CD4-positive, alpha-beta T cell treated with Interleukin-10 for 1 hour (primary cell): ENCODE measurements at places on chromosomes 3 and 15.
A peak's percentile ranks its signal among the peaks of the same experiment; 100 is the strongest.

DNA sequence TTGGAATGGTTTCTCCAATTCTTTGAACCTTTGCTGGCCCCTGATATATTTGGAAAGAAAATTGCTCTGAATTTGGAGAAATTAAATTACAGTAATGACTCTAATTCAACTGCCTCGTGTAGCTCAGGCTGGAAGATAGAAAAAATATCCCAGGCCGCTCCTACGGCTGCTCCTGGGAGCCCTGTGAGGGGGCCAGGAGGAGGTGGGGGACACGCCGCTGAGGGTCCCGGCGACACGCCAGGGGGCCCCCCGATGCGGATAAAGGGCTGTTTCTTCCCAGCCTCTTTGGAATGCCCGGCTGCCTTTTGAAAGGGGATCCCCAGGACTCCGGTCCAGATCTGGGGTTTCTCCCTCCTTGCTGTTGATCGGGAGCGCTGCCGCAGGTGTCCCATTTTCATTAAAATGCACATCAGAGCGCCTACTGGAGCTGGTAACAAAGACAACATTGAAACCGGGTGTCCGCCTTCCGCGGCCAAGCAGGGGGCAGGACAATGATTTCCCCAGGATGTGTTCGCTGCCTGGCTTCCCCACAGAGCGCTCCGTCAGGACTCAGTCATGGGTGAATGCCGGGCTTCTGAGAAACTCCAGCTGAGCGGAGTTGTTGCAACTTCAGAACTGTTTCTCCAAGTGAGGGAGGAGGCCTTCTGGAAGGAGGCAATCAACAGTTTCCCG, 200.1 kb upstream of the KBTBD8 start:
- no peak for DNase-seq

DNA sequence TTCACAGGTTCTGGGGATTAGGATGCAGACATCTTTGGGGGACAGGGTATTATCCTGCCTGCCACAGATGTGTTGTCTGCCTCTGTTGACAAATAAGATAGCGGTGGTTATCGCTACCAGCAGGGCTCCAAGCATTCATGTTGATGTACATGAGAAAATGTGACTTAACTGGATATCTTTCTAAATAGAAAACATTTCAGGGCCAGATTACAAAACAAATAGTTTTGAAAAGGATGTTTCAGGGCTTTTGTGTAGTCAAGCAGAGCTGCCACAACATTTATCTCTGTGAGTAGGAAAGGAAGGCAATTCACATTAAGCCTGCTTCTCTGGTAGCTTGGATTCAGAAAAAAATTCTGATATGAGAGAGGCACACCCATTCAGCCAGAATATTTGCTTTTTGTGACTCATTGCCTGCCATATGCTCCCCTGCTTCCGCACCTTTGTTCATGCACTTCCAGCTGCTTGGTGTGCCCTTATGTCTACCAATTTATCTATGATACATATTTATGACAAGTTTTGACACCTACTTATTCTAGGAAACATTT, 22.8 kb downstream of the PLS1 start:
- DNase-seq, result no peak

GRCh38 chr3:55818485-55818884, 331.4 kb upstream of the WNT5A start:
- DNase-seq, result no peak

DNA sequence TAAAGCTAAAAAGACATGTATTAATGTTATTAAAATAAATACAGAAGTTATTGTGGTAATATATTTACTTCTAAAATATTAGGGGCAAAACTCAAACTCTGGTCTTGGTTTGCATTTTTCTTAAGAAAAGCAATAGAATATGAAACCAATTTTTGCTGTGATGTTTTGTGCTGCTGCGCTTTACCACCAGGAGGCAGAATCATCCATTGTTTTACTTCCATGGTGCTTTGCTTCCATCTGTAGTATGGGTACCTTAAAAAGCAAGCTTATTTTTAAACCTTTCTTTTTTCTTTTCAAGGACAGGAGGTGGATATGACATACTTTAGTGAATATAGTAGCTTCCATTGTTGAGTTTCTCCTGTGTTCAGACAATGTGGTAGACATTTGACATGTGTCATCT, 46.6 kb upstream of the MRPL3 start:
- no peak for DNase-seq

- no peak for DNase-seq
These were observed 451.6 kb upstream of the TPRG1 start for GRCh38 chr3:188720215-188720614.

- no peak for DNase-seq
These were observed 64.9 kb downstream of the IQSEC1 start for GRCh38 chr3:13008155-13008995.

DNA sequence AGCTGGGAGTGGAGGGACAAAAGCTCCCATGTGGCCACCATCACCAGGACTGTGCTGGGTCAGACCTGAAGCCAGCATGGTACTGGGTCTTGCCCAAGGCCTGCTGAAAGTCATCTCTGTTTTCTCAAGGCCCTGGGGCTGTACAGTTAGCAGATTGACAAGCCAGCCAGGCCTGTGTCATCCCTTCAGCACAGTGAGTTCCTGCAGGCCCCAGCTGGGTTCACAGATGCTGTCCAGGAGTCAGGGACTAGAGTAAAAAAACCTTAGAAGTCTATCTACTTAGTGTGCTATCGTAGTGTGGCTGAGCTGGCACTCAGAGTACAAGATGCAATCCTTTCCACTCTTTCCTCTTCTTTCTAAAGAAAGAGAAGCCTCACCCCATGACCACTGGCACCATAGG, 246.0 kb upstream of the NAALADL2 start:
- no peak for DNase-seq

- no peak for DNase-seq
These were observed 45.0 kb upstream of the CD96 start for GRCh38 chr3:111496894-111497559.

DNA sequence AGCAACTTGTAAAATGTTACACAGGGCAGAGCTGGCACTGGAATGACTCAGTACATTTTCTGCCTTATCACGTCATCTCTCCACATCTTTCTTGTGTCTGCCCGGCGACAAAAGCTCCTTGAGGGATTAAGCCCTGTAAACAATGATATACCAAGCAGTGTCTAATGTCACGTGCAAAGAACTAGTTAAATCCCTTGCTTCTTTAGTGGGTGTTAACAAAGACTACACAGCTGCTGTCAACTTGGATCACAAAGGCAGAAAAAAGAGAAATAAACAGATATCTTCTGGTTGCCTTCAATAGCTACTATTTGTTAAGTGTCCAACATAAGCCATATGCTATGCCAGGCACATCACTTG, 48.1 kb upstream of the FRMD4B start:
- no peak for DNase-seq

GRCh38 chr3:191355406-191355805, 25.1 kb upstream of the UTS2B start:
- DNase-seq, result no peak

GRCh38 chr15:49372366-49372765, 50.7 kb upstream of the FGF7 start:
- no peak for DNase-seq

DNA sequence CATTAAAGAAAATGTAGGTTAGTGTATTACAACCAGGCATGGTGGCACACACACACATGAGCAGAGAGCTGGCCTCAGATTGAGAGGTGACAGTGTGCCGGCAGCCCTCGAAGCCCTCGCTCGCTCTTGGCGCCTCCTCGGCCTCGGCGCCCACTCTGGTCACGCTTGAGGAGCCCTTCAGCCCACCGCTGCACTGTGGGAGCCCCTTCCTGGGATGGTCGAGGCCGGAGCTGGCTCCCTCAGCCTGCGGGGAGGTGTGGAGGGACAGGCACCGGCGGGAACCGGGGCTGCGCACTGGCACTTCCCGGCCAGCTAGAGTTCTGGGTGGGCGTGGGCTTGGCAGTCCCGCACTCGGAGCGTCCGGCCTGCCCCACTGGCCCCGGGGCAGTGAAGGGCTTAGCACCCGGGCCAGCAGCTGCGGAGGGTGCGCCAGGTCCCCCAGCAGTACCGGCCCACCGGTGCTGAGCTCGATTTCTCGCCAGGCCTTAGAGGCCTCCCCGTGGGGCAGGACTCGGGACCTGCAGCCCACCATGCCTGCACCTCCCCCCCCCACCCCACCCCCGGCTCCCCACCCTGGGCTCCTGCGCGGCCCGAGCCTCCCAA, 80.4 kb upstream of the TMEM158 start:
- DNase-seq, result no peak

- no peak for DNase-seq
These were observed 46.0 kb downstream of the GALK2 start for GRCh38 chr15:49215768-49216739.

DNA sequence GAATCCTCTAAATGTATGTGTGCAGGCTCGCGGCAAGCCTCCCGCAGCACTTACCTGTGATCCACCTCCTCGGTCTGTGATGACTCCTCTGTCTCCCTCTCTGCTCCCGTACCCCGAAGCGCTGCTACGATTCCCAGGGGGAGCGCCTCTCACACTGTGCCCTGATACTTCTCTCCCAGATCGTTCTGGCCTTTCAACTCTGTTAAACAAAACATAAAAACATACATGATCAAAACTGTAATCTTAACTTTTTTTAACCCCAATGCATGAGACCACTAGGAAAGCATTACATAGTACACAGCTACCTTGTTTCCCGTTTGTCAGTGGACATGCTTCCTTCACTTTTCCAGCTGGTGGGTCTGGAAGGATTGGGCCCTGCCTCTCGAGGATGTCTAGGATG, 46.6 kb downstream of the SLTM start:
- no peak for DNase-seq

- DNase-seq, result no peak
These were observed 75.9 kb downstream of the DGKG start for GRCh38 chr3:186286114-186286513.

- DNase-seq, result no peak
These were observed 496.9 kb upstream of the SUCLG2 start for GRCh38 chr3:68151359-68151758.

DNA sequence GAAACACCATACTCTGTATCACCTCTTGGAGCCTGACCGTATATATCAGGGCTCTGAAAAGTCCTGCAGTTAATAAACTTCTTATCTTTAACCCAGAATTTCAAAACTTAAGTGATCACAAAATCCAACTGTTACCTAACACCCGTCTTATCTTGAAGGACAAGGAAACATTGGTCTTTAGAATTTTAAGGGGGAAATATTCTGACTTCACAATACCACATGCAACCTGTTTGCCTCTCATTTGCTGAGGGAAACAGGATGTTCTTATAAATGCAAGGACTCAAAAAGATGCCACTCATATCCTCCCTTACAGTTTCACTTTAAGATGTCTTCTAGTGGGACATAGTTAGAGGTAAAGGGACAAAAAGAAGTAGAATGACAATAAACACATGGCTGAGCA, 67.9 kb downstream of the CRTC3 start:
- DNase-seq, result peak; percentile 61

DNA sequence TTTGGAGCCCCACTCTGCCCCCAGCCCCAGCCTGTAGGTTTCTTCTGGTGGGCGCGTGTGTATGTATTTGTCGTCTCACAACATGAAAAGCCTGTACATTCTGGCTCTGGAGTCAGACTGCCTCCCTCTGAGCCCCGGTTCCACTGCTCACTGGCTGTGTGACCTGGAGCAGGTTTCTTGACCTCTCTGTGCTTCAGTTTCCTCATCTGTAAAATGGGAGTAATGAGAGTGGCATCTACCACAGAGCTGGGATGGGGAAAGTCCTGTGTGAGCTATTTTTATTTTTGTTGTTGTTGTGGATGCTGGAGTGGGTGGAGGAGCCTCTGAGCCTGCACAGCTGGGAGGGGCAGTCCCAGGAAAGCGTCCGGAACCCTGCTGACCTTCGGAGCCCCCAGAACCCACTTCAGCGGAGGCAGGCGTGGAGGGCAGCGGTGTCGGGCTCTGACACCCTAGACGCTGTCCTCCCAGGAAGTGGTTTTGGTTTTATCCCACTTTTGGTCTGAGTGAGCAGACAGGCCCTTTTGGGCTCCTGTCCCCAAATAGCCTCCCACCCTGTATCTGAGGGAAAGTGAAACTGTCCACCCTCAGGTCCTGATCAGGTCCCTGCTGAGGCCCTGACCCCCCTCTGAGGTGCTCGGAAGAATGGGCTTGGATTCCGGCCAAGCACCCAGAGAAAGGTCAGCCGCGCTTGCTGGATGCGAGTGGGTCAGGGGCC, 103.5 kb downstream of the CHSY1 start:
- DNase-seq, result no peak

GRCh38 chr15:59723687-59724346, 34.7 kb upstream of the BNIP2 start:
- DNase-seq, result no peak

- peak; percentile 81 for DNase-seq
These were observed 47.5 kb upstream of the MUC4 start for GRCh38 chr3:195859061-195859845.

- no peak for DNase-seq
These were observed 800.7 kb upstream of the ALCAM start for GRCh38 chr3:104566054-104566453.

- DNase-seq, result peak; percentile 88
These were observed 152.9 kb downstream of the TPRG1 start for GRCh38 chr3:189324538-189325138.

GRCh38 chr15:37041042-37041441, 59.3 kb downstream of the MEIS2 start:
- no peak for DNase-seq

- DNase-seq, result no peak
These were observed 3.7 kb upstream of the B3GALNT1 start for GRCh38 chr3:161108840-161109239.

- no peak for DNase-seq
These were observed 102.7 kb downstream of the PLOD2 start for GRCh38 chr3:146058241-146058640.

- no peak for DNase-seq
These were observed 32.7 kb downstream of the C3orf70 start for GRCh38 chr3:185120126-185120525.

GRCh38 chr15:100729461-100729860, 127.1 kb downstream of the ASB7 start:
- no peak for DNase-seq

DNA sequence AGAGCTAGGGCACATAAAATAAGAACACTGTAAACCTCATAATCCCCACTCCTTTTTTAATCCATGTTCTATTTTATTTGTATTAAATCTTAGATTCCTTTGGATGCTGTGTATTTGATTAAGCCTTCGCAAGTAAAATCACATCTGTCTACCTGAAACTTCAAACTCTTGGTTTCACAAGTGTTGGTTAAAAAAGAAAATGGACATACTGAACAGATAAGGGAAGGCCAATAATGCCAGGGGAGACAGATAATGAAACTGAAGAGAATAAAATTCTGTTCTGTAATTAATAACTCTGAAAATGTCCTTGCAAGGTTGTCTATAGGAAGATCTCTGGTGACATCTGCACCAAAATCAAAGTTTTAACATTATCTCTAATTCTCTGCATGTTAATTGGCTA, 114.2 kb downstream of the ULK4 start:
- DNase-seq, result no peak

DNA sequence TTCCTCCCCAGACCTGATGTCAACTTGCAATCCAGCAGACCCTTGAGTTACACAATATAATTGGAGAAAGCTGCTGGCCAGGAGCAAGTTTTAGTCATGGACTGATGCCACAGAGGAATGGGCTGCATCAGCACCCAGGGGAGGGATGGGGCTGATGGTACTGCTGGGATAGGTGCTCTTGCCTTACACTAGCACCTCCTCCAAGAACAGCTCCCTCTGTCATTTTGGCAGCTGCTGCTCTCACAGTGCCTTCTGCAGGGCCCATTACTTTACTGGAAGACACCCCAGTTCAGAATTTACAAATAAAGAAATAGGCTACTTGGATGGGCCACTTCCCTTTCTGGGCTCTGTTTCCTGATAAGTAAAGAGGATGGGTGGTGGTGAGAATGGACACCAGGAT, 85.3 kb upstream of the RORA start:
- no peak for DNase-seq

GRCh38 chr3:45163481-45163880, 17.3 kb upstream of the CDCP1 start:
- DNase-seq, result no peak
